ENCODE measurements at places on chromosomes 12 and 14.

- DNase-seq, result peak; percentile 71
Observed at GRCh38 chr12:67355428-67356379, 86.5 kb downstream of the CAND1 start.

DNA sequence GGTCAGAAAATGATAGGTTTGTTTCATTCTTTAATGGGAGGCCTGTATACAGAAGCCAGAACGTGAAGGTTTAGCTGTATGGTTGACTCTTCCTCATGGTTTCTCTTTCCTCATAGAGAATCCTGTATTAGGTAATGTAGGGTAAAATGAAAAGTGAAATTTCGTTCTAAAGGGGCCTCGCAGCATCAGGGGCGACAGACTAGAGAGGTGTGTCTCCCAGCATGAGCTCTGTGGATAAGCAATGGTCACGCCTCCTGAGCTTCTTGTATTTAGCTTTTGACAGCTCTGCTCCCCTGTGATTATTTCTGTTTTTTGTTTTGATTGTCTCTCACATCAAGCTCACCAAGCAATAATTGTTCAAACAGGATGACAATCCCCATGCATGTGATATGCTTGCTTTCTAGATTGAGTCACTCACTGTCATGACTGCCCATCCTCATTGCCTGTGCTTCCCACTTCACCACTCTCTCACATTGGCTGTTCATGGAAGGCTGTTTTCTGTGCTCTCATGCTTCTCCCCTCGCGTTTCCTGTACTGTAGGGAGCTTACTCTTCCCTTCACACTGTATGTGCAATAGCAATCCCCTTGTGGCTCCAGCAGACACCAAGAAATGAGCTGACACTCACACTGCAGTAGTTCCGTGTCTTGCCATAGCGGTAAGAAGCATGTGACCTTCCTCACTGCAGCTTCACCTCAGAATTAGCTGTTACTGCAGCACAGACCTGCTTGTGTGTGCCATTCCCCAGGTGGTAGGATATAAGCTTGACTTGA, 44.0 kb downstream of the RAD52 start:
- DNase-seq, result no peak

DNA sequence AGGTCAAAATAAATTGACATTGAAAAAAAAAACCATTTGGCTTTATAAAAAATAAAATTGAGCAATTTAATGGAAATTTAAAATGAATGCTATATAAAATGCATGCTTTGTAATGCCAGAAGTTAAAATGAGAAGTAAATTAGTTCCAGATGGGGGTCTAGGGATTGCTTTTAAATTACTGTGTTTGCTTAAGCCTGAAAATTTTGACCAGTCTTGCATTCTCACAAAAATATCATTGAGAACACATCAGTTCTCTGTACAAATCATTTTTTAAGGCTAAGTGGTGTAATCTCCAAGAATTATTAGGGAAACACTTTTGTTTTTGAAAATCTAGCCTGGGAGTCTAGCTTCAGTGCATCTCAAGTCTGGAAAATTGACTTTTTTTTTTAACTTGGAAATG, 90.7 kb downstream of the RERG start:
- DNase-seq, result no peak

DNA sequence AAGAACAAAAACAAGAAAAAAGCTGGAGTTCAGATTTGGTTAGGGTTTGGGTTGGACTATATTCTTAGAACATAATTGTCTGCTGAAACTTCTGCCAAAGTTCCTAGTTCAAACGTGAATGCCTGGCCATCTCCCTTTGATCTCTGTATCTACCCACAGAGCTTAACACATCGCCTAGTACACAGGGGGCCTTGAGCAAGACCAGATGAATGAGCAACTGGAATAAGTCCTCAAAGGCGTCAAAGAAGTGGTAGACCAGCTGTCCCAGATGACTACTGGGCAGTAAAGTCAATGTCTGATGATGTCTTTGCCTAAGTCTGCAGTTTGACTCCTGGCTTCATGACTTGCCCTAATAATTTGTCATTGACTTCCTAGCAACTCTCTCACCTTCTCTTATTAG, 13.9 kb upstream of the STAB2 start:
- DNase-seq, result no peak

GRCh38 chr14:36952689-36953088, 219.7 kb downstream of the SLC25A21 start:
- DNase-seq, result no peak

DNA sequence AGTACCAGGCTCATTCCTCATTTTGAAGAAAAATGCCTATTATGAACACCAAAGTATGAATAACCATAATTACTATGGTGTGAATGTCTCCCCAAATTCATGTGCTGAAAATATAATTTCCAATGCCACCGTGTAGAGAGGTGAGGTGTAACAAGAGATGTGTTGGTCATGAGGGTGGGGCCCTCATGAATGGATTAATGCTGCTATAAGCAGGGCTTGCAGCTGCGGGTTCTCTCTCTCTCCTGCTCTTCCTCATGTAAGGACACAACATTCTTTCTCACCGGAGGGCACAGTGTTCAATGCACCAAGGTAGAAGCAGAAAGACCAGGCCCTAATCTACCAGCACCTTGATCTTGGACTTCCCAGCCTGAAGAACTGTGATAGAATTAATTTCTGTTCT, 70.0 kb downstream of the TMTC1 start:
- DNase-seq, result no peak

DNA sequence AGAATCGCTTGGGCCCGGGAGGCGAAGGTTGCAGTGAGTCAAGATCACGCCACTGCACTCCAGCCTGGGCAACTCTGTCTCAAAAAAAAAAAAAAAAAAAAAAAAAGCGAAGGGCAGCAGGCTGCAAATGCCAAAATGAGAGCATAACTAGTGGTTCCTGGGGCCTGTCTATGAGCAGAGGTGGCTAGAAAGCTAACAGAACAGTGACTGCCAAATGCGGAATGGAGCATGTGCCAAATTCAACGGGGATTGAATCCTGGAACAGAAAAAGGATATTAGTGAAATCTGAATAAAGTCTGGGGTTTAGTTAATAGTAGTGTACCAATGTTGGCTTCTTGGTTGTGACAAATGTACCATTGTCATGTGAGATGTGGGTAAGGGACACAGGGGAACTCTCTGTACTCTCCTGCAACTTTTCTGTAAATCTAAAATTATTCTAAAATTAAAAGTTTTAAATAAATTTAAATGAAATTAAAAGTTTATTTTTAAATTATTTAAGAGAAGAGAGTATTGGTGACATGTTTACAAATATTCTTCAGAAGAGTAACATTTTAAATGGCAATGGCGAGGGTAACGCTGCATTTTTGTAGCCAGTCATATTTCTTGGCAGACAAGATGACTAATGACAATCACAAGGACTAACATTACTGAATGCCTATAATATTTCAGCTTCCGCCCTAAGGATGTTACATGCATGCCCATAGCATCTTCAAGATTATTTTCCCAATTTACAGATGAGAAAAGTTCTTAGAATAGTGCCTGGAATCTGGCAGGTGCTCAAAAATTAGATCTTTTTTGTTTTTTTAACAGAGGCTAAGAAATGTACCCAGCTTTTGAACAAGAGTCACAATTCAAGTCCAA, 28.9 kb upstream of the NUDT4 start:
- no peak for DNase-seq

DNA sequence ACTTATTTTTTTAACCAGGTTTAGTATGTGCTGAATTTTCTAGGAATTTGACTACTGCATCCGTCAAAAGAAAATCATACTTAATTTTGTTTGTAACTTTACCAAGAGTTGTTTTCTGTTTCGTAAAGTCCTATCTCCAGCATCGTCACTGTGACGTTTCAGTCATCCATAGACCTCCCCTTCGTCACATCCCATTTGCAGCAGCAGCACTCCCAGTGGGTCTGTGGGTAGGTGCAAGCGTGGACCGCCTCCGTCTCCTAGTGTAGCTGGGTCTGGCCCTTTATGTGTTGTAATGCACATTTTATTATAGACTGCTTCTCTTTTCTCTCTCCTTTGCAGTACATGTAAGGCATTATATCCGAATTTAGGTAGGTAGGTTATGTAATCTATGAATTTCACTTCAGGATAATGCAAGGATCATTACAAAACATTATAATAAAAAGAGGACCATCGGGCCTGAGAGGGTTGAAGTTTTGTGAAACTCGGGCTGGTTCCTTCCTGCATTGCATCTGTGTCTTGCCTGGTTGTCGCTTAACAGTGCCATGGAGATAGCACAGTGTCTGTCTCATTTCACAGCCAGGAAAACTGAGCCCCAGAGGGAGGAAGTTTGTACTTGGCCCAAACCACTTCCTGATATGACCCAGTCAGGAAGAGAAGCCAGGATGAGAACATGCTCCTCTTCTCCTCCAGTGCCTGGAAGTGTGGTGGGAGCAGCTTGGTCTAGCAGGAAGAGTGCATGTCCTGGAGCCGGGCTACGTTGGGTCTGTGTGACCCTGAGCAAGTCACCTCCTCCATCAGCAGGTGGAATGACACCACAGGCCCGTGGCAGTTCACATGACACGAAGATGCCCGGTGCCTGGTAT, 41.3 kb downstream of the EVL start:
- no peak for DNase-seq

DNA sequence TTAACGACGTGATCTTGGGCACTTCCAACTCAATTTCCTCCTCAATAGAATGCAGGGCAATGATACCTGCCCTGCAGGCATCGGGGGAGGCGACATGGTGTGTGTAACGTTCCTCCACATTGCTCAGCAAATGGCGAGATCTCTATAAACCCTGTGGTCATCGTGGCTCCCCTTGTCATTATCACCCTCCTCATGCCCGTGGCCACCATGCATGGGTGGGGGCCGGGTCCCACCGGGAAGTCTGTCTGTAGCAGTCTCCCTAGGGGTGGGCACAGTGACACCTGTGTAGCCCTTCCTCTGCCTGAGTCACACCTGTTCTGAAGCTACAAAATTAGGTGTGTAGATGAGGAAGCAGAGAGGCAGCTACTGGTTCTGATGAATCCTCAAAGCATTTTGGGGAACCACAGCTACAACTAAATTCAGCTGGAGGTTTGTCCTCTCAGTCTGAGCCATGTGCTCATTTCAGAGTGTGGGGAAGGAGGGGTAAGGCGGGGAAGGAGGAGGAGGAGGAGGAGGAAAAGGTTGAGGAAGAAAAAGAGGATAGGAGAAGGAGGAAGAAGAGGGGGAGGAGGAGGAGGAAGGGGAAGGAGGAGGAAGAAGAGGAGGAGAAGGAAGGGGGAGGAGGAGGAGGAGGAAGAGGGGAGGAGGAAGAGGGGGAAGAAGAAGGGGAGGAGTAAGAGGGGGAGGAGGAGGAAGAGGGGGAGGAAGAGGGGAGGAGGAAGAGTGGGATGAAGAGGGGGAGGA, 11.0 kb upstream of the CACNA2D4 start:
- no peak for DNase-seq

DNA sequence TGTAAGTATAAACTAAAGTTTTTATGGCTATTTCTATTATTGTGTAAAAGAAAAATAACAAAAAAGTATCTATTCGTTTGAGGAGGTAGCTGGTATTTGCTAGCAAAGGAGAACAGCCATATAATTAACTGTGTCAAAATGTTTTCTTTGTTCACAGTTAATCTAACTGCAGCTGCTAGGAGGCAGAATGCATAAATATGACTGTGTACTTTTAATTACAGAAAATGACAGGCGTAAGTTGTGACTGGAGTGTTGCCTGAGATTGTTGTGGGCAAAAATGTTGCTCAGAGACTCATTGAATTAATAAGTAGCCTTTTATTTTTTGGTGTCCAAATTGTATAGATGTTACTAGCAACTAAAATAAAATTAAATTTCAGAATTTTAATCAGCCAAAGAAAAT, 33.5 kb downstream of the PTPRO start:
- no peak for DNase-seq

DNA sequence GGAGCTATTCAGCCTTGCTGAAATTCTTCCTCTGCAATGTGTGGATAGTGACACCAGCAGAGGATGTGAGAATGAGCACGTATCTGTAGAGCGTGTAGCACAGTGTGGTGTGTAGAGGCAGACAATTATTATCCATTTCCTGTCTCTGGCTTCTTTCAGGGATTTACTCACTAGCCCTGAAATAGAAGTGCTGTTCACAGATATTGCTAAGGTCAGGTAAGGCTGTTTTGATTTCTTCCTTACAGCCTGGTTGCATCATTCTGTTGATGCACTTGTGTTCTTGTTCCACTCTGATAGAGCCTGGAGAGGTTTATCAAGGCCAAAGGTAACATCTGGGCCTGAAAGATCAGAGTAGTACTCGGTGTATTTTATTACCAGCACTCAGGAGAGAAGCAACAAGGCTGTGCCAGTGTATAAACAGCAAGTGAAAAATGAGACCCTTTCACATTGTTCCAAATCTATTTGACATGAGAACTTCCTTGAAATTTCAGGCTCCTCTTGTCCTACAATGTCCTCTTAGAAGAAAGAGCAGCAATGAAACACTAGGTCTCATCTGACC, 16.7 kb downstream of the ARG2 start:
- DNase-seq, result no peak

DNA sequence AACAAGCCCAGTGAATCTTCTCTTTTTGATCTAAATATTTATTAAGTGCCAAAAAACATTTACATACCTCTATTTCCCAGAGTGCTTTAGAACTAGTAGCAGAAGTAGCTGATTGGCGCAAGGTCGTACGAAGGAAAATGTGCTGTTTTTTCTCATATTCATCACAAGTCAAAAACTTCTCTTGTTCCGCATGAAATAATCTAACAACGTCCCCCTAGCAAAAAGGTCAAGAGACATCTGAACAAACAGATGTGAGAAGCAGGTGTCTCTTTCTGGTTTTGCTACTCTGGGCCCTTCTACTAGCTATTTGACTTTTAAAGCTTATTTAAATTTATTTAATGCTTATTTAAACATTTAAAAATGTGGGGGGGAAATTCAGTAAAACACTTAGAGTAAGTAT, 117.8 kb downstream of the ITPR2 start:
- peak; percentile 18 for DNase-seq

GRCh38 chr12:132779781-132780353, 18.2 kb upstream of the ANKLE2 start:
- no peak for DNase-seq

- DNase-seq, result no peak
Observed at GRCh38 chr12:67524861-67525616, 123.5 kb upstream of the DYRK2 start.

DNA sequence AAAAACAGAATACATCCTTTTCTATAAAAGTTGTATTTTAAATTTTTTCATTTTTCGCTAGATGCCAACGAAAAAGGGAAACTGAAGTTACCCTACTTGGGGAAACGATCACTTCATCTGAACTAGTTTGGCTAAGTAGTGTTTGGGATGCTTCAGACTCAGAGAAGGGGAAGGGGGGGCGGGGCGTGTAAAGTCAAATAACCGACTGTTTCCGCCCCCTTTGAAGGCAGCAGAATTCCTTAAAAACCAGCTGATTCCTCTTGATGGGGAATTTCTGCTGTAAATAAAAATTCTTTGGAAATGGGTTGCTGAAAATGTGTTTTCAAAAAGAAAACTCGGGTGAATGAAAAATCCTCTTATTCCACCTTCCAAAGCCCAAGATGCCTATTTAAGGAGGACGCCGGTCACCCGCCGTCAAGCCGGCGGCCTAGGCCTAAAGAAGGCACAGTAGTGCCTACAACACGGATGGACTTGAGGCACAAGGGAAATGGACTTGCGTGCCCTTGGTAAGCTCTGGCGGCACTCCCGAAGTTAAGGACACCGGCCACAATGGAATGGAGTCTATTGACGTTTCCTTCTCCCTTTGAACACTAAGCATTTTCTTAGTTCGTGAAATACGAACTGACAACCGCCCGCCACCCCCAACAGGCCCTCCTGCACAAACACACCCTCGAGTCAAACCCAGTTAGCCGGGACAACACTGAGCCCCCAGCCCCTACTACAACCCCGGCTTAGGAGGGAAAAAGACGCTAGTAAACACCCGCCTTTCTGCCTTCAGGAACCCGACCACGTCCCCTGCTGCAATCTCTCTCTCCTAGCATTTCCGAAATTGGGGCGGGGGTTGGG, 1.9 kb downstream of the ATXN2 start:
- DNase-seq, result peak; percentile 30

- DNase-seq, result peak; percentile 30
Observed at GRCh38 chr14:56422703-56423213, 156.8 kb upstream of the TMEM260 start.

Data from NCI-H187 (cell line).